ENCODE measurements at places on chromosomes 1 and 21. TPM values are rescaled to one million over a fixed set of nuclear protein-coding genes. Genes with fewer than 3 reads are reported as not detected.
A peak's percentile ranks its signal among the peaks of the same experiment; 100 is the strongest.

DNA sequence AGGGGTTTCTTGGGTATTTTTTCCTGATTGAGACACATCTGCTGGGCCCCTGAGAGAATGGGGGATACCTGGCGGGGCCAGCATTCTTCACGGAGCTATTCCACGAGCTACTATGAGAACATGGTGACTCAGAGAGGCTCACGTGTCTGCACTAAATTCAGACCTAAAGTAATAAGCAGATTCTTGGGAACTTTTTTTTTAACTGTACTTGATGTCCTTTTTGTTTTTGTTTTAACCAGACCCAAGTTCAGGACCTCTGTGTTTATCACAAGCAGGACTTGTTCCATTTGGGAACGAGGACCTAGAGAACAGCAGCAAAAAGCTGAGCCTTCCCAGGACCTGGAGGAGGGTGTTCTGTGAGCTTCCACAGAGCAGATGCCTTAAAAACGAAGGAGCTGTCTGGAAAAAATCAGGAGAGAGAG, 44.0 kb downstream of the EVA1C start:
- no peaks in the 10 kb centered on the region for H3K27me3 ChIP-seq
- DNase-seq = no peak
- no peaks in the 10 kb centered on the region for H3K4me1 ChIP-seq
- no peak overlapping the region for H3K27ac ChIP-seq

GRCh38 chr1:211386921-211387320, 60.3 kb downstream of the TRAF5 start:
- no peak for DNase-seq
- H3K27me3 ChIP-seq = no peaks in the 10 kb centered on the region
- no peak overlapping the region for H3K4me3 ChIP-seq
- H3K36me3 ChIP-seq = no peaks in the 10 kb centered on the region
- no peak overlapping the region for H3K27ac ChIP-seq
- peaks cover 13% of the 10 kb centered on the region for H3K4me1 ChIP-seq

The TMEM222 gene
- polyA plus RNA-seq = 80.9 TPM

GRCh38 chr1:78070758-78071157, 25.0 kb downstream of the GIPC2 start:
- no peak for DNase-seq
- no peak overlapping the region for H3K4me3 ChIP-seq
- no peaks in the 10 kb centered on the region for H3K4me1 ChIP-seq
- peaks cover 8% of the 10 kb centered on the region for H3K27me3 ChIP-seq
- no peaks in the 10 kb centered on the region for H3K36me3 ChIP-seq
- no peak overlapping the region for H3K27ac ChIP-seq

DNA sequence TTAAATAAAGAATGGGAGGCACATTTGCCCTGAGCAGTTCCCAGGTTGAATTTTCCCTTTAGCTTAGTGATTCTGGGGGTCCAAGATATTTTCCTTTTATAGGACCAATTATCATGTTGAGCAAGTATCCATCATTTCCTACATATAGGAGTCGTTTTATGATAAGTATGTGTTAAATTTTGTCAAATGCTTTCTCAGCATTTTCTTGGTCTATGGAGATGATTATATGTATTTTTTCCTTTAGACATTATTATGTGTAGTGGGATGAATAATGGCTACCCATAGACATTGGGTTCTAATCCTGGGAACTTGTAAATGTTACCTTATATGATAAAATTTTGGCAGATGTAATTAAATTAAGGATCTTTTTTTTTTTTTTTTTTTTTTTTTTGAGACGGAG, 128.7 kb downstream of the LMO4 start:
- no peaks in the 10 kb centered on the region for H3K27me3 ChIP-seq
- no peak overlapping the region for H3K4me3 ChIP-seq
- no peak overlapping the region for H3K27ac ChIP-seq
- H3K36me3 ChIP-seq = no peaks in the 10 kb centered on the region
- no peak for DNase-seq

GRCh38 chr1:111221633-111222291, 5.8 kb upstream of the CHI3L2 start:
- peaks cover 87% of the 10 kb centered on the region for H3K4me1 ChIP-seq
- peak overlapping the region; percentile 41 for H3K4me3 ChIP-seq
- H3K27ac ChIP-seq = peak overlapping the region; percentile 92
- H3K36me3 ChIP-seq = no peaks in the 10 kb centered on the region

The VTCN1 gene
- polyA plus RNA-seq = not detected

GRCh38 chr1:49864581-49864980, 159.2 kb downstream of the AGBL4 start:
- H3K4me3 ChIP-seq = no peak overlapping the region
- no peaks in the 10 kb centered on the region for H3K4me1 ChIP-seq
- no peak overlapping the region for H3K27ac ChIP-seq
- H3K36me3 ChIP-seq = no peaks in the 10 kb centered on the region
- no peaks in the 10 kb centered on the region for H3K27me3 ChIP-seq

GRCh38 chr1:243482141-243483022, 226.5 kb downstream of the SDCCAG8 start:
- H3K4me1 ChIP-seq = peaks cover 9% of the 10 kb centered on the region
- H3K27me3 ChIP-seq = no peaks in the 10 kb centered on the region
- H3K4me3 ChIP-seq = peak overlapping the region; percentile 37
- H3K36me3 ChIP-seq = no peaks in the 10 kb centered on the region

GRCh38 chr1:82775406-82776000, 974.8 kb downstream of the ADGRL2 start:
- H3K4me3 ChIP-seq = no peak overlapping the region
- H3K27me3 ChIP-seq = no peaks in the 10 kb centered on the region
- peak; percentile 6 for DNase-seq
- H3K36me3 ChIP-seq = no peaks in the 10 kb centered on the region
- no peak overlapping the region for H3K27ac ChIP-seq

The RPTN gene
- polyA plus RNA-seq = not detected

DNA sequence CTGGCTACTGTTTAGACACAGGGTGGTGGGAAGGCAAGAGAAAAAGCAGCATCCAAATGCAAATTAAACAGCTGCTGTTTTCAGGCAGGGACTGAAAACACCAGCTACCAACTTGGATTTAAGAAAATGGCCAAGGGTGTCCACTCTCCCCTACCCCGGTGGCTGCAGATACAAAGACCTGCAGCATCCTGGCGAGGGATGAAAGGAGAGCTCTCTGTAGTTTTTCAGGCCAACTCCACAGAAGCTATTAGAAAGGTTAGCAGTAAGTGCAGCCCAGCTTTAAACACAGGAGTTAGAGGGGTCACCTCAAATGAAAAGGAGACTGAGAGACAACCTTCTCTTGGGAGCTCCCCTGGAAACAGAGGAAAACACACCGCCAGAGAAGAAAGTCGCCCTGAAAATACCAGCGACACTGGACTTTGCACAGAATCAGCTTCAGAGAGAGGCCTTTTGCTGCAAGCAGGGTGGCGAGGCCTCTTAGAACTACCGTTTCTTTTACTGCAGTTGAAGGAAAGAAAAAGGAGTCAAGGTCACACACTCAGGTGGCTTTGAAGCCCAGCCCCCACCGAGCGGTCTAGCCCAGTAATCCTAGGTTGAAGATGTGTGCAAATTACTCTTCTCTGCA, 74.4 kb upstream of the TIAM1 start:
- H3K27me3 ChIP-seq = no peaks in the 10 kb centered on the region
- H3K36me3 ChIP-seq = no peaks in the 10 kb centered on the region
- no peak overlapping the region for H3K27ac ChIP-seq
- DNase-seq = no peak

GRCh38 chr1:53737648-53738204, 1.2 kb downstream of the GLIS1 start:
- peaks cover 20% of the 10 kb centered on the region for H3K4me1 ChIP-seq
- no peak overlapping the region for H3K27ac ChIP-seq
- H3K36me3 ChIP-seq = no peaks in the 10 kb centered on the region
- DNase-seq = peak; percentile 23

The ATP1A4 gene
- 0.12 TPM for polyA plus RNA-seq

GRCh38 chr21:36510911-36511310, 31.0 kb upstream of the CLDN14 start:
- H3K27me3 ChIP-seq = no peaks in the 10 kb centered on the region
- H3K36me3 ChIP-seq = no peaks in the 10 kb centered on the region
- H3K4me3 ChIP-seq = no peak overlapping the region
- no peak for DNase-seq
- H3K27ac ChIP-seq = no peak overlapping the region

The CCDC185 gene
- not detected for polyA plus RNA-seq

GRCh38 chr1:70220015-70220414, 1.2 kb upstream of the SRSF11 start:
- DNase-seq = peak; percentile 23
- H3K4me1 ChIP-seq = peaks cover 25% of the 10 kb centered on the region
- no peak overlapping the region for H3K4me3 ChIP-seq

GRCh38 chr21:45461369-45461750, 56.4 kb downstream of the COL18A1 start:
- no peaks in the 10 kb centered on the region for H3K27me3 ChIP-seq
- no peaks in the 10 kb centered on the region for H3K36me3 ChIP-seq
- H3K4me1 ChIP-seq = peaks cover 3% of the 10 kb centered on the region
- H3K4me3 ChIP-seq = no peak overlapping the region
- no peak for DNase-seq

The MRPL9 gene
- 92.5 TPM for polyA plus RNA-seq

DNA sequence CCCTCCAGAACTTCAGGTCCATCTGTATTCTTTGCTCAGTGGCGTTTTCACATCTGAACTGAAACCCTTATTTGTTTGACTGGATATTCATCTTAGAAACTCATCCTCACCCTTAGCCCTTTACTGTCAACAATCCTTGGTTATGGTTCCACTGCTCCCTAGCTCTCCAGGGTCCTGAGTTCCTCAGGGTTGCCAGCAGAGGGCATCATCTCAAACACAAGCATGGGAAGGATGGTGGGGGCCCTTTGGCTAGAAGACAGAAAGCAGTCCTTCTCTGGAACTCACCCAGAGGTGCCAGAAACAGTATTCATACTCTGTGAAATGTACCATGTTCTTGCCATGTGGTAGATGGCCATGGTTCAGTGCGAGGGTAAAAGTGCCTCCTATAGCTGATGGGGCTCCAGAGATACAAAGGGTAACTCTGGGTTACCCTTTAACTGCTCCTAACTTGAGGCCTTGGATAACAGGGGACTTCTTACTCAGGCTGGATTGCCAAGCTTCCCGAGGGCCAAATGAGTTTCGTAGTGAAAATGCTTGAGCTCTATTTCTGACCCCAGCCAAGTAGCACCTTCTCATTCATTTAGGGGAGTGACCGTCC, 11.3 kb downstream of the NCSTN start:
- H3K4me3 ChIP-seq = no peak overlapping the region
- H3K36me3 ChIP-seq = peaks cover 87% of the 10 kb centered on the region
- no peak overlapping the region for H3K27ac ChIP-seq
- no peaks in the 10 kb centered on the region for H3K27me3 ChIP-seq
- peak; percentile 36 for DNase-seq

- peak overlapping the region; percentile 77 for H3K4me3 ChIP-seq
- no peak overlapping the region for H3K27ac ChIP-seq
- H3K36me3 ChIP-seq = no peaks in the 10 kb centered on the region
- peaks cover 10% of the 10 kb centered on the region for H3K27me3 ChIP-seq
- DNase-seq = peak; percentile 55
These were observed 747 bp upstream of the ENAH start for GRCh38 chr1:225653463-225654276.

DNA sequence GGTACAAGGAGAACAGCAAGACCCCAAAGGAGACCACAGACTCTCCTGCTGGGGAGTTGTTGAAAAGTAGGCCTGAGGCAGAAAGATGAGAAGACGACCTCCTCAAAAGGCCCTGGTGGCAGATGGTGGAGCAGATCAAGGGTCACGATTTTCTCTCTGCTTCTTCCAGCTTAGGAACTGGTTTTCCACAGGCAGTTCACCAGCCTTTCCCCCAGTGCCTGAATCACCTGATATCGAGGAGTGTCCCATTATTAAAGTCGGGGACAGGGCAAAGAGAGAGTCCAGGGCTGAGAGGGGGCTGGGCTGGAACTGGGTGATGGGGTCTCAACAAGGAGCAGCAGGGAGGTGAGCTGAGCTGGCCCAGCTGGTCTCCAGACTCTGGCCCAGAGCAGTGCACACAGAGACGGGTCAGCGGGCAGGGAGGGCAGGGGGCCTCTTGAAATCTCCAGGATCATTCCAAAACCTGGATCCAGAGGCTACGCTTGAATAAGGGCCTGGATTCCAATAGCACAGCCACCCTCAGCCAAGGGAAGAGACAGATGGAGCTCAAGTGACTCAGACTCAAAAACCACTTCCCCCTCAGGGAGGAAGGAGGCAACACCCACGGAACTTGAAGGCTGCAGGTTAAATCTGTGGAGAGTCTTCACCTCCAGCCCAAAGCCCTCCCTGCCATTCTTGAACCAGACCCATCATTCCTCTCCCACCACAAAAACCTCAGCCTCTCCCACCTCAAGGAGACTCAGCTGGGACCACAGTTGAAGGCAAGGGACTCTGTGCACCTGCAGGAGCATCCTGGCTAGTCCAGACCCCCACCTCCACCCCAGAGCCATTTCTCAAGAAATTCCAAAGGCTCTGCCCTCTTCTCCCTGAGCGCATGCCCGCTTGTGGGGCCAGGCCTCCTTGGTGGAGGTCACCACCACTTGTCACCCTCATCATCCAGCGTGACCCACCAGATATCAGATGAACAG, at the start of gene S100A5:
Gene S100A5, minus strand, starts transcription at position 541 of the 968 bp plus-strand sequence. CDS start 743 bp downstream, outside the sequence.
- H3K4me3 ChIP-seq = no peak within 1 kb of the TSS
- H3K36me3 ChIP-seq = no peaks in the 10 kb centered on the region
- H3K4me1 ChIP-seq = peaks cover 44% of the 10 kb centered on the region
- H3K27ac ChIP-seq = peak within 1 kb of the TSS; percentile 39

The NFASC gene
- polyA plus RNA-seq = 0.01 TPM

DNA sequence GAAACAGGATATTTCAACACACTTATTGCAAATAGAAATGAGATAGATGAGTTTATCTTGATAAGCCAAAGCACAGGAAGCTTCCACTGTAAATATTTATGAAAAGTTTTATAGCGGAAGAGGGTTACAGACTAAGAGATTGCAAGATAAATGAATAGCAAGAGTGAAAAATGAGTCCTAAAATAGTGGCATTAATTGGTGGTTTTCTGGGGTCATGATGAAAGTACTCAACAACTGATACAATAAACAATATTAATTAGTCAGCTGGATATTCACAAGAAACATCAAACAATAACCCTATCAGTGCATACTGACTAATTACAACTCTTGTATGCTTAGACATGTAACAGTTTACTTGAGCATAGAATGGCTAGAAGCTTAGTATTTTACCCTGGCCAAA, 154.8 kb upstream of the CHODL start:
- no peak overlapping the region for H3K4me3 ChIP-seq
- DNase-seq = no peak
- no peaks in the 10 kb centered on the region for H3K27me3 ChIP-seq
- H3K4me1 ChIP-seq = no peaks in the 10 kb centered on the region

The LCE3D gene
- not detected for polyA plus RNA-seq

- no peaks in the 10 kb centered on the region for H3K36me3 ChIP-seq
- no peak overlapping the region for H3K27ac ChIP-seq
- H3K4me3 ChIP-seq = no peak overlapping the region
- H3K4me1 ChIP-seq = no peaks in the 10 kb centered on the region
- no peaks in the 10 kb centered on the region for H3K27me3 ChIP-seq
- no peak for DNase-seq
These were observed 31.9 kb downstream of the GLUL start for GRCh38 chr1:182359645-182360044.

DNA sequence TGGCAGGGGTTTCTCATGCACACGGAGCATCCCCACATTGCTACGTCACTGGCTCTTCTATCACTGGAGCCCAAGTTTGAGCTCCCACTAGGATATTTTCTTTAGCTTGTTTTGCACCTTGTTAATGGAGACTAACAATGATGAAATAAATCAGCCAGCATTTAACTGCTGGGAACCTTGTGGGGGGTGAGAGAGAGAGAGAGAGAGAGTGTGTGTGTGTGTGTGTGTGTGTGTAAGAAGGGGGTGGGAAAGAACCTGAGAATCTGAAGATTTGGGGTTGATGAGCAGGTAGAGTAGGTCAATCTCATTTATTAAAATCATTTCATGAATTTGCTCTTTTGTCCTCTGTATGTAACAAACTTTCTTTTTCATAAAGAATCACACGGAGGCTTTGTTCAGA, 624 bp downstream of the C8B start:
- H3K27me3 ChIP-seq = no peaks in the 10 kb centered on the region
- no peak overlapping the region for H3K4me3 ChIP-seq
- no peaks in the 10 kb centered on the region for H3K36me3 ChIP-seq
- H3K27ac ChIP-seq = no peak overlapping the region
- DNase-seq = no peak

Measured in B cell (primary cell).